ENCODE measurements at places on chromosomes 2 and 18.

DNA sequence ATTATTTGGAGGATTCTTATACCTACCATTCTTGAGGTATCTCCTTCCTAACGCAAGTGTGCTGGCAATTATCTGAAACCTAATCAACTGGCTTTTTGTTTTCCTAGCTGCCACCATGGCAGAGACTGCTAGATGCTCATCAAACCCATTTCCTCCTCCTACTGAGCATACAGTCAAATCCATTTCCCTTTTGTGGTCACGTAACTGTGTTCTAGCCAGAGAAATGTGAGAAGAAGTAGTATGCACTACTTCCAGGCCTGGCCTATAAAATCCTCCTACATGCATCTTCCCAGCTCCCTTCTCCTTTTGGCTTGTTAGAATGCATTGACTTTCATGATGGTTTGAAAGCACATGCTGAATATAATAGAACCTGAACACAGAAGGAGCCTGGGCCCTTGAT, 494.1 kb upstream of the MEIS1 start:
- no peak for DNase-seq

- no peak for DNase-seq
Measured at GRCh38 chr2:64551851-64552250, 27.7 kb downstream of the AFTPH start.

DNA sequence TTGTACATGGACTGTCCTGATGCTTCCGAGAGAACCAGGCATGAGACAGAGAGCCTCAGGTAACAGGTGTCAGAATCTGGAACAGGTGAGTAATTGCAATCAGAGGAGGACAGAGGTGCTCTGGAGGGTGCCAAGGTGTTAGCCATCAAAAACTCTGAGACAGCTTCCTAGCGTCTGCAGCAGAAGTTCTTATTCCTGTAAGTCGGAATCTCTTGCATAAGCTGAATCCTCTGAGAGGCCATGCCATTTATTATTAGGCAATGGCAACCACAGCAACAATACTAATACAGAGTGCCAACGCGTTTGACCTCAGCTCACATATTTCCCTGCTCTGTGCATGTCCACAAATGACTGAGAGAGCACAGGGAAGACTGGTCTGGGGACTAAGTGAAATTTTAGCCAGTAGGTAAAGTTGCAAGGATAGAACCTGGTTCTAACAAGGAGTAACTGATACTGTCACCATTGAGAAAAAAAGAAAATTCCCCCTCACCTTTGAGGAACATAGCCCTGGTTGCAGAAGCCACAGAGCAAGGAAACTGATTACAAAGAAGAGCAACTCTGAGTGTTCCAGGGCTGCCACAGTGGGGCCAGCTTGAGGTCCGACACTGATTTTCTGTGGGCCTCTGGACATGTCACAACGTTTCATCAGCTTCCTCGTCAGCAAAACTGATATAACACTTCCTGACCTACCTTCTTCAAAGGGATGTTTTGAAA, 55.1 kb upstream of the ACSL3 start:
- no peak for DNase-seq

GRCh38 chr2:118294063-118294462, 205.8 kb downstream of the INSIG2 start:
- DNase-seq = no peak

DNA sequence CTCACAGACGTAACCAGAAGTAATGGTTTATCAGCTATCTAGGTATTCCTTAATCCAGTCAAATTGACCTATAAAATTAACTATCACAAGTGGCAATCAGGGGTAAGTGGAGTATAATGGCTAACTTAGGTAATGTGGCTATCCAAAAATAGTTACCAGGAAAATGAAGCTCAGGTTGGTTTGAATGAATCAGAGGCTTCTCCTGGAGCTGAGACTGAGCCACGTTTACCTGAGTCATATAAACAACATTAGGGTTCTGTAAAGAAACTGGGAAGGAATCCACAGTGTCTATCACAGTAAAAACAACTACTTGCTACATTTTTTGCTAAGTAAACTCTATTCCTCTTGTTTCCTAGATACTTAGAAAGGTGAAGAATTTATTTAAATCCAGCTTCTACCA, 236.0 kb upstream of the SPHKAP start:
- DNase-seq = no peak

GRCh38 chr18:41121116-41121826, 833.8 kb upstream of the PIK3C3 start:
- no peak for DNase-seq

DNA sequence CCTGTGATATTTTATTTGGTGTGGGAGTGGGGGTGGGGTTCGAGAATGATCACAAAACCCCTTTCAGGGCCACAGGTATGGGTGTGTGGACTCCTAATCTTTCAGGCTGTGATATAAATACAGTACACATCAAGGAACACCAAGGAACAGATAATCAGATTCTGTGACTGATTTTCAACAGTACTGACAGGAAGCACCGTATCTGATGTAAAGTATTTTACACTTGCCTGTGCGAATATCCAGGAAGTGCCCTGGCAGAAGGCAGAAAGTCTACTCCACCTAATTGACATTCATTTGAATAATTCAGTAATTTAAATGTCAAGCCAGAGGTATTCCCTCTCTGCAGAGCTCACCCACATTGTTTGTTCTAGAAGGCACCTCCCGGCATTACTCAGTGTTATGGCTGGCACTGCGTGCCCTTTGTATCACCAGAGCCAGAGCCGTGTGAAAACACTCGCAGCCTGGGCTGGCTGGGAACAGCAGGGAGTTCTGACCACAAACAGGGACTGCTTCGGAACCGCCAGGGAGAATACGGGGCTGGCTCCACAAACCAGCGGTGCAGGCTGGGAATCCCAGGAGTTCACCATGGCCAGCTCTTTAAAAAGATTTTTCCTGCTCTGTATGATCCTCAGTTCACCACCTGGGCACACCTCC, 91.8 kb downstream of the ACVR1 start:
- no peak for DNase-seq

DNA sequence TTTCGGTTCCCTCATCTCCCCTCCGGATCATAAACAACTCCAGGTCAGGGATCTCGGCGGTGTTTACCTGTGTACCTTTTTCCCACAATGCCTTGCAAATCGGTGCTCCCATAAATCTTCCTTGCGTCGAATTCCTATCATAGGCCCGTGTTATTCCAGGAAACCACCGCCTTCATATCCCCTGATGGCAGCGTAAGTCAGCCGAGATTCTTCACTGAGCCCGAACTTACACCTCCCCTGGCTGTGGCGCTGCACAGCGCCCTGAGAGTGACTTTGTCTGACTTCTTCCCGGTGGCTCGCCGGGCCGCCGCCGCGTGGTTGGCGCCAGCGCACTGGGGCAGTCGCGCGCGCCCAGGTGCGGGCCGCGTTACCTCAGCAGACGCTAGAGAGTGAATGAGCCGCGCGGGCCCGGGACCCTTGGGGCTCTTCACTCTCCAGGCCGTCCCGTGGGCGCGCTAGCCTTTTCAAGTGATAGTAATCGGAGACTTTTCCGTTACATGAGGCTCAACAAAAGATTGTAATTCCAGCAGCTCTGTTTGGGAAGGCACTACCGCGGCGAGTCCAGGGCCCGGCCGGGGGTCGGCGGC, 101.6 kb downstream of the SPTBN1 start:
- no peak for DNase-seq

DNA sequence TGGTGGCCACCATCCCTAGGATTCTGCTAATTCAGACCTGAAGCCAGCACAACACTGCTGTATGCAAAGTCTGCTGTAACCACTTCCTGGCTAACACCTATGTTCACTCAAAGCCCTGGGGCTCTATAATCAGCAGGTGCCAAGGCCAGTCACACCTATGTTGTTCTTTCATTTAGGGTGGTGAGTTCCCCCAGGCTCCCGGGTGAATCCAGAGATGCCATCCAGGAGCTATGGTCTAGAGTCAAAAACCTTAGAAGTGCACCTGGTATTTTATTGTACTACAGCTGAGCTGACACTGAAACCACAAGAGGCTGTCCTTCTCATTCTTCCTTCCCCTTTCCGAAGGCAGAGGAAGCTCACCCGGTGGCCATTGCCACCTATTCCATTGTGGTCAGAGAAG, 46.2 kb upstream of the CCDC141 start:
- DNase-seq = no peak

DNA sequence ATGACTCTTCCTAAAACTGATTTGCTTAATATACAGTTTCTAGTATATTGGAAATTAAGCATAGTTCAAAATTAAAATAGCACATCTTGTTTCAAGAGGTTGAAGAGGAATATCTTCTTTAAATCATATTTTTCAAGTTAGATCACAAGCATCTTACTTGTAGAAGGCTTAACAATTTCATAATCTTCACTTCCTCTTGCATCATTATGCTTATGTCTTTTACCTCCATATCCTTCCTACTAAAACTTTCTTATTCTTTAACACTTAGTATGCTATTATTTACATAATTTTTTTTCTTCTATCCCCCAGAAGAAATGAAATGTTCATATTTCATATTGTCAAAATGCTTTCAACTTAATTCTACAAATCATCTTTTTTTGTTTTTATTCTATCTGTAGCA, 1354.9 kb upstream of the TMEFF2 start:
- DNase-seq = no peak

DNA sequence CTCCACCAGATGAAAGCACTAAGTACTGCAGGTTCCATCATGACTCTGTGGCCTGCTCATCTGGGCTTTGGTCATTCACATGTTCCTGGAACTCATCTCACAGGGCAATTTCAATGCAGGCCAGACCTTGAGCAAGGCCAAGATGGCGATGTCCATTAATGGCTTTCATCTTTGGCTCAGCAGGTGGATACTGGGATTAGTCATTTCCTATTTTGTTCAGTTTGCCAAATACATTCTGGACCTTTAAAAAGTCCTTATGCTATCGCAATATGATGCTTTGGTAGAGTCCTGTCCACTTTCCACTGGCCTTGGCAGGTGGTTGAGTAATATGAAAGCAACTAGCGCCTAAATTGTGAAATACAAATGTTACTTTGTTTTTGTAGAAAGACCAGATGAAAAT, 170.1 kb upstream of the REV1 start:
- no peak for DNase-seq

DNA sequence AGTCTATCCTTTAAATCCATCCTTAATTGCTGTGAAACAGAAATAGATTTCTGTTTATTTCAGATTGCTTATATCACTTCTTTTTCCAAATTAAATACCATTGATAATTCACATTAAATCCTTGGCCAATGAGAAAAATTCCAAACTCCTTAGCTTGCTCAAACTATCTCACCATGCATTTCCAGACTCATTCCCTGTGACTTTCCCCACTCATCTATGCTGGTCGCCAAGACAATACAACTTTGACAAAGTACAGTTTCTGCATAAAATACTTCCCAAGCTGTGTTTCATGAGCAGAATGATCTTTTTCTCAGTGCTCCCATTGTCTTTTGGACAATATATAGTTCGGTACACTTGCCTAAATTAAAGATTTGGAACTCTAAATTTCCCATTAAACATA, 575.6 kb downstream of the CPS1 start:
- no peak for DNase-seq

DNA sequence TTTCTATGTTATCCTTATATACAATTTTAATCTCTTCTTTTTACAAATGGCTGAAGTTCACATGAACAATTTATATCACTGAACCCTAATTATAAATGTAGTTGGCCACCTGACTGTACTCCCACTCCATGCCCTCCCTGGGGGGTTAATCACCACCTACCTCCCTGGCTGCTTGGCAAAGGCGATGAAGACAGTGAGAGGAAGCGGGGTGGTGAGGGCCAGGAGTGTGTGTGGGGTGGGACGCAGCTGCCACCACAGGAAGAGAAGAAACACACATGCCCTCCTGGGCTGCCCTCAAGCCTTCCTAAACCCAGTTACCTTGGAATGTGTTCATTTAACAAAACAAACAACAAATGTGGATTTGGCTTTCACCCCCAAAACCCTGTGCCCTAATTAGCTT, 87.0 kb upstream of the REV1 start:
- no peak for DNase-seq

DNA sequence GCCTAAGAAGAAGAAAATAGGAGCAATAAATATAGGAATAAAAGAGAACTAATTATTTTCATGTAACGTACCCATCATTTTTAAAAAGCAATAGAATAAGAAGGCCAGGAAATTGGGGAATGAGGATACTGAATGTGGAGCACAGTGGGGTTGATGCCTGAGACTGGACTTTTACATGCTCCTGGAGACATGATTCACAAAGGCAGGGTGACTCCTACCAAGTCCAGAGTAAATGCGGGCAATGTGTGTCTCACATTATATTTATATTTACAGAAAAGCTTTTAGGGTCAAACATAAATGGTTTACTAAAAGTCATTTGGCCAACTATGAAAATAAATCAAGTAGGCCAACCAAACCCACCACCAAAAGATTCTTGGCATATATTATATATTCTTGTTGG, 87.9 kb upstream of the COL5A2 start:
- no peak for DNase-seq

DNA sequence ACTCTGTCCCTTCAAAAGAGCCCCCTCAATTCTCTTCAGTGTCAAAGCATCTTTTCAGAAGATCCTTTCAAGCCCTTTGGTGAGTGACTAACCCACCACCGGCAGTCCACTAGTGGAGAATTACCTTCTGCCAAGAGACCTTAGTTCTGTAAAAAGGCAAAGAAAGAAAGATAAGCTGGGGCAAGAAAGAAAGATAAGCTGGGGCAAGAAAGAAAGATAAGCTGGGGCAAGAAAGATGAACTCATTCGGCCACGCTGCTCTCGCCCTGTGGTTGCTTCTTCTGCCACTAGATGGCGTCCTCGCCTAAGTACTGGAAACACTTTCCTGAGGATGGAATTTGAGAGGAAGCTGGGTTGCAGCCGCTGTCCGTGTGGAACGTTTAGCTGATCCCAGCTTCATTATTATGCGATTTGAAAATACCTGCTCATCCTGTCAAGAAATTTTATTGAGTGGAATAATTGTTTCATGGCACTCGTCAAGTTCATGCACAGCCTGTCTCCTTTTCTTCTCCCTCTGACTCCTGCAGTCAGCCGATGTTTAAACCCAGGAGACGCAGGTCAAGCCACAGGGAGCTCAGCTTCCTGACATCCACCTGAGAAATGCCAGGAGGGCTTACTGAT, 17.3 kb upstream of the ANXA4 start:
- DNase-seq = peak; percentile 57

GRCh38 chr2:240997141-240997855, 1.1 kb upstream of the SNED1 start:
- DNase-seq = no peak

DNA sequence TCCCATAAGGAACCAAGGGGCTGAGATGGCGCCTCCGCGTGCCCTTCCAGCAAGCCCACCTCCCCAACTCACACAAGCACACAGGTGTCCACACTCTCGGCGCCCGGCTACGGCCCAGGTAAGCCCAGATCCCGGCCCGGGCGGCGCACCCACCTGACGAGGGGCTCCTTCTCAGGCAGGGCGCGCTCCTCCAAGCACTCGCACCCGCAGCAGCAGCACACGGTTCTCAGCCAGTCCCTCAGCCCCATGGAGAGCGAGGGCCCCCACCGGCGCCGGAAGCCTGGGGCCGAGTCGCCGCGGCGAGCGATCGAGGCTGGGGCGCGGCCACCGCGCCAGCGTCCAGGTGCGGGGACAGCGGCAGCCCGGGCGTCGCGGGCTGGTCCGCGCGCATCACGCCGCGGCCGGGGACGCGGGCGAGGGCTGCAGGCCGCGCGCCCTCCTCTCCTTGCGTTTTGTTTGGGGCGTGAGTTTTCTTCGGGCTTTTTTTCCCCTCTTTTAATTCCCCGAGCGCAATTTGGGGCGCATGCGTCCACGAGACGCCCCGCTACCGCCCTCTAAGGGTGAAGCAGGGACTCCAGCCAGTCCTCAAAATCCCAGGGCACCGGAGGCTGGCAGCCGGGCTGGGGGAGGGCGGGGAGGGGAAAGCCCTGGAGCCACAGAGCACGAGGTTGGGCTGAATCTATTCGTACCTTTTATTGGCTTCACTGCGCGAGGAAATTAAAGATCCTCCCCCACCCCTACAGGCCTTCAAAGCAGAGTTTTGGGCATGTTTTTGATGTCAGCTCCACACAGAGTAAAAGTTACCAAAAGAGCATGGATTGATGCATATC, at the start of gene MREG:
TSS of gene MREG (minus strand) at position 472 of the 830 bp plus-strand sequence. CDS start at position 248, 224 bp downstream.
- DNase-seq = peak; percentile 72

All from stimulated activated CD4-positive, alpha-beta T cell treated with anti-CD3 and anti-CD28 coated beads, Interleukin-15, amount 100 ng/mL, for 48 hours (primary cell).